ENCODE measurements at places on chromosomes 4 and X.
A peak's percentile ranks its signal among the peaks of the same experiment; 100 is the strongest.

DNA sequence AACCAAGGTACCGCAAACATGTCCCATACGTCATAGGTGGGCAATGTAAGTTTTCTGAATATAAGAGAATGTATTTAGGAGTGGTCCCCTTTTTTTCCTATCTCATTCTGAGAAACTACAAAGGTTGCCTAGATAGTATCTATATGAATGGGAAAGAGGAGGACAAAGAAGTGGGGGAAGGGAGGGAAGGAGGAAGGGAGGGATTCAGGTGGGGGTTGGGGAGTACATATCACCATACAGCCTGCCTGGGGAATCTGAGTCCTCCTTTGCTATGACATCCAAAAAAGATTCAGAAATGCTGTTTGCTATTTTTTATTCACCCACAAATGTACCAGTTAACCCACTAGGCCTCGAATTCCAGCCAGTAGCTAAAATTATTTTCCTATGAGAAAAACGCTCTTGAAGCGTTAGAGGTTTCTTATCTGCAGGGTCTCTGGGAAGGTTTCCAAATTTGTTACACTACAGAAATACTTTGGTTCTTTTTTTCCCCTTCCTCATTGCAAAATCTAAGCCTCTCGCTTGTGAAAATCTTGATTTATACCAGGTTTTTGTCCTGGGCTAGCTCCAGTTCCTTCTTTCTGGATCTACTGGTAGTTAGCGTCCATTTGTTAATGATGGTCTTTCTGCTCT, 212.9 kb downstream of the NSUN7 start:
- no peak overlapping the region for H3K27ac ChIP-seq
- no peak overlapping the region for H3K4me3 ChIP-seq
- H3K4me1 ChIP-seq, result no peaks in the 10 kb centered on the region
- DNase-seq, result no peak

DNA sequence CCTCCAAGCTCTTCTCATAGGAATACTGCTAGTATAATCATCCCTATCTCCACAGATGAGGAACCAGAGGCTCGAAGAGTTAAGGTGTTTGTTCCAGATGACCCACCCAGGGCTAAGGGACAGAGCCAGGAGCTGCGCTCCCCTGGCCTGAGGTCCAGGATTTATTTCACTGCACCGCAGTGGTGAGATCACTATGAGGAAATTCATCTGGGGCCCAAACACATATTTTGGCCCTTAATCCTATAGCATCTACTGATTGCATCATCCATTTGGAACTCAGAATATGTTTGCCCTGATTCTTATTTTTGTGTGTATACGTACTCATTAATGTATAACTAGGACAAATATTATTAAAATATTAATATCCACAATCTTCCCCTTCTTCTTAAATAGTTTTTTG, 100.1 kb upstream of the RBPJ start:
- no peaks in the 10 kb centered on the region for H3K27me3 ChIP-seq
- H3K27ac ChIP-seq, result no peak overlapping the region
- H3K4me3 ChIP-seq, result no peak overlapping the region
- DNase-seq, result no peak

DNA sequence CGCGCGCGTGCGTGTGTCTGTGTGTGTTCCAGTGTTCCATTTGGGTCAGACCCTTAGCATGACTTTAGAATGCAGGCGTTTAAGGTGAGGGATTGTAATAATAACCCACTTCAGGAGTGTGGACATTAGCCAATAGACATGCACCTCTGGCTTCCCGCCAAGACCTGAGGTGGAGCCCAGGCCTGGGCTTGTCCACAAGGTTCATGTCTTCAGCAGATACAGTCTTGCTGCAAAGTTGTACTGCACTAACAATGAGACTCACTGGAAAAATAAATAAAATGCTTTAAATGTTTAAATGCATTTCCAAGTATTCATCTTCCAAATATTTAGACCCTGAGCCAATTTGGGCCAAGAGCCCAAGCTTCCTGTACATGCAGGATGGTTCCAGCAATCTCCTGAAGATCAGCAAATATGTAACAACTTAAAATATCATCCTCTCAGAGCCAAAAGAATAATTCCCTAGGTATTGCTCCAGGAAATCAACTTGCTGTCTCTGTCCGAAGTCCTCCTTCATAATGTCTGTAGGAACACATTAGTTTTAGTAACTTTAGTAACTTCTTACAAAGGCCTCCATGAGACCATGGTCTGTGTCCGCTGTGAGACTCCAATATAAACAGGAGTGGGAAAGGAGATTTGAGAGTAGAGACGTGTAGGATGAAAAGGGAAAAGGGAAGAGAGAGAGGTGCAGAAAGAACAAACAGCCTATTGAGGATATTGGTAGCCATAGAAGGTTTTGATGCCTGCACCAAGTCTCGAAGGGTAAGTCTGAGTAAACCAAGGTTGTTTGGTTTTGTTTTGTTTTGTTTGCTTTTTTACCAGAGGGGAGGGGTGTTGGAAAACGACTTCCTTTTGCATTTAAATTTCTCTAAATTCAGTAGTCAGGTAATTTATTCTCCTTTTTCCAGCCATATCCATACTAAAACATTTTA, 98.5 kb upstream of the KLF3 start:
- H3K4me3 ChIP-seq, result no peak overlapping the region
- peaks cover 10% of the 10 kb centered on the region for H3K4me1 ChIP-seq
- DNase-seq, result peak; percentile 56
- H3K36me3 ChIP-seq, result no peaks in the 10 kb centered on the region
- no peaks in the 10 kb centered on the region for H3K27me3 ChIP-seq

DNA sequence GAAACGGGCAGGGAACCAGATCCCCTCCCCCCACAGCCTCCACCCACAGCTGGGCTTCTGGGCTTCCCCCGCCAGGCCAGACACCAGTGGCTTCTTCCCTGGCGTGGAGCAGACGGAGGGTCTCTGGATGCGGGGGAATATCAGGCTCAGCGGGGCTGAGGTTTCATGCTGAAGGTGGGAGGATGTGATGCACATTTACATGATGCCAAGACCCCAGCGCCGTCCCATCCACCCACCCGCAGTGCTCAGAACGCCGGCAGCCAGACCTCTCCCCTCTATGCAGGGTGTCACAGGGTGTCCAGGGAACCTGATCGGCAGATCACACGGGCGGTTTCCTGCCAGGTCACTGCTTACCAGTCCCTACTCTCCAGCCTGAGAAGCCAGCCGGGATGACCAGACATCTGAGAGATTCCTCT, 12.8 kb upstream of the TNIP2 start:
- DNase-seq, result no peak
- no peaks in the 10 kb centered on the region for H3K4me1 ChIP-seq
- H3K27me3 ChIP-seq, result no peaks in the 10 kb centered on the region
- H3K36me3 ChIP-seq, result no peaks in the 10 kb centered on the region

GRCh38 chr4:6143603-6144181, 56.7 kb downstream of the JAKMIP1 start:
- no peaks in the 10 kb centered on the region for H3K4me1 ChIP-seq
- H3K27ac ChIP-seq, result no peak overlapping the region
- H3K4me3 ChIP-seq, result no peak overlapping the region

DNA sequence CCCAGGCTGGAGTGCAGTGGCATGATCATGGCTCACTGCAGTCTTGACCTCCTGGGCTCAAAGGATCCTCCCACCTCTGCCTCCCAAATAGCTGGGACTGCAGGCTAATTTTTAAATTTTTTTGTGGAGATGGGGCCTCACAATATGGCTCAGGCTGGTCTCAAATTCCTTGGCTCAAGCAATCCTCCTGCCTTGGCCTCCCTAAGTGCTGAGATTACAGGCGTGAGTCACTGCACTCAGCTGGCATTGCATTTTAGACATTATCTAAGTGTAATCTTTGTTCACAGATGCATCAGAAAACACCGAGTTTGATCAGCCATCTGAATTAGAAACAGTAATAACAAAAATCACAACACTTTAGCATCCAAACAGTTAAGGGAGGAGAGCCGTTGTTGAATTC, 53.4 kb upstream of the CBR4 start:
- H3K27me3 ChIP-seq, result no peaks in the 10 kb centered on the region
- H3K27ac ChIP-seq, result no peak overlapping the region
- H3K4me1 ChIP-seq, result peaks cover 8% of the 10 kb centered on the region
- no peak for DNase-seq
- H3K36me3 ChIP-seq, result no peaks in the 10 kb centered on the region
- no peak overlapping the region for H3K4me3 ChIP-seq

DNA sequence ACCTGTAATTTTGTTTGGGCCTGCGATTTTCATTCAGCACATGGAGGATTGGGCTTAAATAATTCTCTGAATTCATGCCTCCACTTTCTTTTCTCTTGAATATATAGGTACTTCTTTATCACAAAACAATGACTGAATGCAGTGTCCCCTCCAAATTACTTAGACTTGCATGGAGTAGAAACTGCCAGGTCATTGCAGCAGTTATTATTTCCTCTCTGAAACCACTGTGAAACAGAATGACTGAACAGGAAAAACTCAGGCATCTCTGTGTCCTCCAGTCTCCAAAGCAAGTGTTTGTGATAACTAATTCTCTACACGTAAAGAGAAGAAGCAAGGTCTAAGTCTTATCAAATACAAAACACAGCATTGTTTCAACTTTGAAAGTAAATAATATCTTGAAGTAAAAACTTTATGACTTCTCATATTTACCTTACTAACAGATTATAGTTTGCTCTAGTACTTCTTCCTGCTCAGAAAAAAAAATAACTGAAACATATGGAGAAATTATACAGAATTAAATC, 144.5 kb upstream of the DIAPH2 start:
- H3K36me3 ChIP-seq, result no peaks in the 10 kb centered on the region
- peaks cover 45% of the 10 kb centered on the region for H3K27me3 ChIP-seq
- no peak overlapping the region for H3K4me3 ChIP-seq
- no peaks in the 10 kb centered on the region for H3K4me1 ChIP-seq
- H3K27ac ChIP-seq, result no peak overlapping the region

DNA sequence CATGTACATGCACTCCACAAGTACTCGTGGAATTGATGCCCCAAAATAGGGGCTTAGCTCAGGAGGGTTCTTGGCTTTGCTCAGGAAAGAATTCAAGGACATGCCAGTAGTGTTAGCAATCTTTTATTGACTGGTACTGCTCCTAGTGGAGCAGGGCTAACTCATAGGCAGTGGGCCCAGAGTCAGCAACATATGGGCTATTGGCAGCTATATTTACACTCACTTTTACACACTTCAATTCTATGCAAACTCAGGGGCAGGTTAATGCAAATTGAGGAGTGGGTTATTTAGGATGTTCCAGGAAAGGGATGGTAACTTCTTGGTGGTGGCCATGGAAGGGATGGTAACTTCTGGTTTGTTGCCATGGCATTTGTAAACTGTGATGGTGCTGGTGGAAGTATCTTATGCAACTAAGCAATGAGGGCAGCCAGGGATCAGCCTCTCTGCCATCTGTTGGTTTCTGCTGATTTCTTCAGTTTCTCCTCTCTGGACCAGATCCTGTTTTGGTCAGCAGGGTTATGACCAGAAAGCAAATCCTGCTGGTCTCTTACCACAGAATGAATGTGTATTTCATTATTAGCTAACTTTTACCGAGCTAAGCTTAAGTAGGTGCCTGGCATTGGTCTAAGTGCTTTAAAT, 69.2 kb upstream of the FAT1 start:
- H3K4me1 ChIP-seq, result no peaks in the 10 kb centered on the region
- no peak overlapping the region for H3K27ac ChIP-seq
- no peak for DNase-seq

DNA sequence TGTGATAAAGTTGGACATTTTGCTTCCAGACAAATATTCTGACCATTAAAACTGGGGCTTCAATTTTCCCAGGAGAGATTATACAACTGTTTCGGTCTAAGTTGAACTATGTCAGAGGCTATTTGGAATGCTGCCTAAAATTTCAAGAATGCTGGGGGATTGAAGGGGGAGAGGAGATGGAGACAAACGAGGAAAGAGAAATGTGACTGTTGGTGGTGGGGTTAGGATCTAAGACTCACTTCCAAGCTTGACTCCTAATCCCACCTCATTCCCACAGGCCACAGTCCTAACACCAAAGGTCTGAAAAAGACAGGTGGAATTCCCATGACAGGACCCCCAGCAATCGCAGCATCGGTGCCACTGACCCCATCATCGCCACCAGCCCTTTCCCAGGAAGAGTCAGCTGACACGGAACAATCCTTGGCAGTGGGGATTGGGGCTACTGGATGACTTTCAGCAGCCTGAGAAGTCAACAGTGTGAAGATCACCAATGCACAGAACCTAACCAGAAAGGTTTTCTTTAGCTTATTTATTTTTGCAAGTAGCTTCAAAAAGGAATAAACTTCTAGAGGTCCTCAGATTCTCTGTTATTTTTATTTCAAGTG, 74.0 kb upstream of the PRSS48 start:
- H3K27me3 ChIP-seq, result no peaks in the 10 kb centered on the region
- DNase-seq, result no peak
- no peaks in the 10 kb centered on the region for H3K4me1 ChIP-seq
- no peaks in the 10 kb centered on the region for H3K36me3 ChIP-seq

- no peak within 1 kb of the TSS for H3K27ac ChIP-seq
- H3K4me1 ChIP-seq, result no peaks in the 10 kb centered on the region
- H3K4me3 ChIP-seq, result peak within 1 kb of the TSS; percentile 31
- peak; percentile 72 for DNase-seq
- H3K36me3 ChIP-seq, result no peaks in the 10 kb centered on the region
- H3K27me3 ChIP-seq, result no peaks in the 10 kb centered on the region
Observed at GRCh38 chrX:102720237-102721168, at the start of gene GPRASP3. GPRASP3 (plus strand) TSS chrX:102720743; CDS start chrX:102748996, 28,253 bp downstream.

DNA sequence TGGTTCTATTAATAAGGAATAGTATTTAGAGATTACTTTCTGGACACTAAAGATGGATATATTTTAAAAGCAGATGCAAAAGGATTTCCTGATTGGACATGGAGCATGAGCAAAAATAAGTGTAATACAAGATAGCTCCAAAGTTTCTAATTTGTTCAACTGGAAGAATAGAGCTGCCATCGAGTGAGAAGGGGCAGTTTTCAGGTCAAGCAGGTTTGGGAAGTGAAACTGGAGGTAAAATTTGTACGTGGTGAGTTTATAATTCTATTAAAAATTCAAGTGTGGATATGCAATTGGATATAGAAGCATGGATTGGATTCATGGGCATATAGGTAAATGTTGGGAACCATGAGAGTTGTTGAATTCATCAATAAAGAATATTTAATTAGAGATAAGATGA, 31.8 kb downstream of the PRDM8 start:
- no peaks in the 10 kb centered on the region for H3K4me1 ChIP-seq
- no peaks in the 10 kb centered on the region for H3K27me3 ChIP-seq
- no peak for DNase-seq
- no peak overlapping the region for H3K4me3 ChIP-seq
- H3K27ac ChIP-seq, result no peak overlapping the region
- H3K36me3 ChIP-seq, result no peaks in the 10 kb centered on the region

- no peaks in the 10 kb centered on the region for H3K4me1 ChIP-seq
- no peaks in the 10 kb centered on the region for H3K36me3 ChIP-seq
- no peaks in the 10 kb centered on the region for H3K27me3 ChIP-seq
- no peak overlapping the region for H3K4me3 ChIP-seq
- no peak for DNase-seq
Observed at GRCh38 chr4:173130687-173131086, 37.9 kb upstream of the GALNT7 start.

DNA sequence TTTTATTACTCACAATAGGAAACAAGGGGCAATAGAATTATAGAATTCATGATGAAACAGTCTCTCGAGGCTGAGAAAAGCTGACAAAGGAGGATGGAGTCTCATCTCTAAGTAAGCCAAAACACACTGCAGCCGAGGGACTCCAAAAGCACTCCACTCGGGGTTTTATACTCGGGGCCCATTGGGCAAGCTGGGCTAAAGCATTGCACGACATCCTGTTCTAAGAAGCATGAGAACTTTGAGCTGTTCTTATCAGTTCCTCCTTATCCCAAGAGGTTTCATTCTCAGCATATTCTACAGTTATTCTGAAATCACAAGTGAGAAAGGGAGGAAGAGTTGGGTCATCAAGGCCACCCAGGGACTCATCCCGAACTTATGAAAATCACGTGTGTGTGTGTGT, 1475.5 kb downstream of the PCDH18 start:
- no peak for DNase-seq
- no peaks in the 10 kb centered on the region for H3K27me3 ChIP-seq
- H3K4me3 ChIP-seq, result no peak overlapping the region
- no peaks in the 10 kb centered on the region for H3K4me1 ChIP-seq

Measured in breast epithelium (tissue), 4 donors.